Islet precursor cell (in vitro differentiated cells): ENCODE measurements at places on chromosomes 2 and 18.

DNA sequence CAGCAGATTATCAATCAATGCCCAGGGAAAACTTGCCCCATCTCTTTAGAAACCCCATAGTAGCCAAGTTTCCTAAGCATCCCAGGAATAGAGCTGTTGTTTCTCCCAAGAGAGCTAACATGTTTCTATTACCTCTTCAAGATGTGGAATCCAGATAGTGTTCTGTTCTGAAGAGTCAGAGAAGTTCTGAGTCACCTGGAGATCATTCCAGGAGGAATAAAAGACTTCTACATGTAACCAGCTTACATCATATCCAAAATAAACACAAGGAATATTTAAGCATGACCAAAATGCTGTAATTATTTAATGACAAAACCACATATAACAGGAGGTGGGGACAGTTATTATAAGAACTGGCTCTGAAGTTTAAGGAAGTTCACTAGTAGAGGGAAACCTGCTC is 51.0 kb upstream of the GORASP2 start:
- DNase-seq: no peak

- no peak for DNase-seq
These were observed 101.0 kb upstream of the RNF152 start for GRCh38 chr18:61993831-61994230.

GRCh38 chr2:182941919-182942318 is 75.5 kb upstream of the FRZB start:
- DNase-seq: no peak

GRCh38 chr18:44833786-44834185 is 153.1 kb downstream of the SETBP1 start:
- DNase-seq: no peak

DNA sequence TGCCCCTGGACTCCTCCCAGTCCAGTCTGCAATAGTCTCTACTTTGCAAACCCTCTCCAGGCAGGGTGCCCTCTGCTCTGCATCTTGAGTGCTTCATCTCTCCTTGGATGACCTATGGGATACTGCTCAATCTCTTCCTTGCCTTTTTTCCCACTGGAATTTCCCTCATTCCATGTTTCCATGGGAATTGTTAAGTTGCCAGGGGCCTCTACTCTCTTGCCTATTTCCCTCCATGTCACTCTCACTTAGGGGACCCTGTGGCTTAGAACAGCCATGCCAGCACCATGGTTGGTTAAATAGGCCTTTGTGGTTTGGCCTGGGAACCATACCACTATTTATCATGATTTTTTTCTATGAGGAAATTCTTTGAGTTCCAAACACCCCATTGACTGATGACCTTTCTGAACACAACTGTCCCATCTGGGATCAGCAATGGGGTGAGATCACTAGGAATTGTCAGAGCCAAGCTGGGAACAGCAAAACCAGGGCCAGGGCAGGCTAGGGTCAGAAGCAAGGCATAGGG is 91.4 kb upstream of the RBMS1 start:
- no peak for DNase-seq

GRCh38 chr2:11473659-11474433 is 7.9 kb upstream of the E2F6 start:
- no peak for DNase-seq

DNA sequence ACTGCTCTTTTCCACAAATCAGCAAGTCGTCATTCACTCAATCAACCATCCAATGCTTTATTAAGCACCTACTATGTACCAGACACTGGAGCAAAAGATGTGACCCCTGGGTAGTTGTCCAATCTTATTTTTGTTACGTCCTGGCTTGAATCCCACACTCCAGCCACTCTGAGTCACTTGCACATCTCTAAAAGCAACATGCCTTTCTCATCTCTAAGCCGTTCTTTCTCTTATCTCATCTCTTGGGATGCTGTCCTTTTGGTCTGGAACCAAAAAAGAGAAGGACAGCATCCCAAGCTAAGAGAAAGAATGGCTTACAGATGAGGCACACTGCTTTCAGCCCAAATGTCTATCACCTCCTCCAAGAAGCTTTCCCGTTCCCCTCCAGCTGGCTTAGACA is 58.8 kb downstream of the RNF152 start:
- DNase-seq: no peak

DNA sequence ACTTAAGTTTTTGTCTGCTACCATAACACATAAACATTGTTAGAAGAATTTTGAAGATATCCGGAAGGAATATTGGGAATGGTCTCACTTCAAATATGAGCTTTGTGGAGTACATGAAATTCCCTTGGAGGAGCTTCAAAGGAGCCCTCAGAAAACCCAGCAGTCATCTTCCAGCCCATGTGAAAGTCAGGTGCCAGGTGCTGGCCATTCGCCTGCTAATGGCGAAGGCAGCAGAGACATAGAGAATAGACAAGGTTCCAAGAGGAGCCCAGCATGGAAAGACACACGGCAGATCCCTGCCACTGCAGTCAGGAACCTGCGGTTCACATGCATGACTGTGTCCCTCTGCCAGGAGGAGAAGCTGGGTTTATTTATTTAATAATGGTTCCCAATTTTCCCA is 40.0 kb upstream of the EPG5 start:
- no peak for DNase-seq

GRCh38 chr2:8671802-8672201 is 10.1 kb upstream of the ID2 start:
- DNase-seq: peak; percentile 21

GRCh38 chr2:240114233-240114632 is 21.9 kb downstream of the COPS9 start:
- no peak for DNase-seq

- peak; percentile 52 for DNase-seq
These were observed 1.1 kb upstream of the PGAP1 start for GRCh38 chr2:196927376-196928225.

DNA sequence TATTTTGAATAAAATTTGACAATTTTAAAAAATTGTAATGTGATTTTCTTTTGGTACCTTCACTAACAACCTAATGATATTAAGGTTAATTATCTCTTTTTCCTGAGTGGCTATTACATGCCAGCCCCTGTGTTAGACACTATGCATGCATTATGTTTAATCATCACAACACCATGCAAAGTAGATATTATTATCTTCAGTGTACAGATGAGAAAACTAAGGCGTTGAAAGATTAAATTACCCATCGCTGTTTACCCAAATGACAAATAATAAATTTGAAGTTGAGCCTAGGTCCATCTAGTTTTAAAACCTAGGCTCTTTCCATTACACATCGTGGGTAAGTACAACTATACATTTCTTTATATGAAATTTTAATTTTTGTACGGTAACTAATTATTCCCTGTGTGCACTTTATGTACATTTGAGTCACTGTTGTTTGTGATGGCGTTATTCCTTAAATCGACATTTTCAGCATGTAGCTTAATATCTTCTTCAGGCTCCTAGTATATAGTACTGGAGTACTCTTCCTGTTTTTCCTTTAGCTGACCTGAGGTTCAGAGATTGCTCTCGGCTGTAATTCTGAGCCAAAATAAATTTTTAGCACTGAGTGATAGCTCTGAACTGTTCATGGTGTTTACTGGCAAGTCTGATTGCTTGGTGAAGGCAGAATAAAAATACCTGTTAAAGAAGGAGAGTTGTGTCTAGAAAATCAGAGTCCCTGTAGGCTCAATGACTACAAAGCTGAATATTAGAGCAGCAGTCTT is 13.9 kb upstream of the MBD2 start:
- DNase-seq: no peak

- DNase-seq: no peak
These were observed 86.9 kb downstream of the RRM2 start for GRCh38 chr2:10209406-10209935.

- DNase-seq: no peak
These were observed 342.9 kb downstream of the INSIG2 start for GRCh38 chr2:118431165-118431517.

DNA sequence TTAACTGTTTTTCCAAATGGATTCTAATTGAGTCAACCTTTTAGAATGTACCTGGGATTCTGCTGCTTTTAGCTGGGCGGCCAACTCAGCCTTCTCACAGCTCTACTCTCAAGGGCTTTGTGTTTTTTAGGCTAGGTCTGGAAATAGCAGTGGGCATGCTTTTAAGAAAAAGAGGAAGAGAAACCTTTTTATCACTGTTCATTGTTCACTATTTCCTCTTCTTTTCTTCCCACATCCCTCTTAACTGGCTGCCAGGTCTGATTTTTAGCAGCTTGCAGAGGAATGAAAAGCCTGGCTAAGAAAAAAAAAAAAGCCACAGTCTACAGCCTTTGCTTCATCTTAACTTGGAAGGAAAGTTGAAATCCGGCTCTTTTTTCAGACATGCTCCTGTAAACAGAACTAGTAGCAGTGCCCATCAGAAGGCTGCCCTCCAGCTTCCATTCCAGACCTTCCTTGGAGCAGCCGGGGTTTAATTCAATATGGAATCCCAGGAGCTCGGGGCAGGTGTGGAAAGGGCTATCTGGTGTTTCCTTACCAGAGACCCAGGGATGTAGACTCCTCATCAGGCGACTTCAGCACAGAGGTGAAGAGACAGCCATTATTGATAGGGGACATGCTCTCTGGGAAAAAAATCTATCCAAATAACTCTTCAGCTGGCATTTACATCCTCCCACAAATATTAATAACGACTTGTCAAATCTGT is 230.7 kb downstream of the MYO3B start:
- no peak for DNase-seq

- DNase-seq: peak; percentile 76
These were observed 201.1 kb downstream of the SPP2 start for GRCh38 chr2:234251326-234252271.

GRCh38 chr2:191597186-191597751 is 80.7 kb upstream of the NABP1 start:
- no peak for DNase-seq
